ENCODE measurements at places on chromosomes 5 and 9. TPM values are rescaled to one million over a fixed set of nuclear protein-coding genes. Genes with fewer than 3 reads are reported as not detected.

MEIKIN gene
- total RNA-seq, result not detected

PTPN3 gene
- 7.3 TPM for total RNA-seq

IRX2 gene
- total RNA-seq, result not detected

RARS1 gene
- 210 TPM for total RNA-seq

MEGF10 gene
- total RNA-seq, result 0.71 TPM

STPG3 gene
- total RNA-seq, result not detected

FGF10 gene
- total RNA-seq, result not detected

SLC25A2 gene
- total RNA-seq, result 0.05 TPM

NUTM2G gene
- total RNA-seq, result not detected

FCN1 gene
- not detected for total RNA-seq

PDGFRB gene
- 23.5 TPM for total RNA-seq

- DNase-seq, result no peak
These were observed 637.6 kb upstream of the SGCD start for GRCh38 chr5:155689406-155689805.

DNA sequence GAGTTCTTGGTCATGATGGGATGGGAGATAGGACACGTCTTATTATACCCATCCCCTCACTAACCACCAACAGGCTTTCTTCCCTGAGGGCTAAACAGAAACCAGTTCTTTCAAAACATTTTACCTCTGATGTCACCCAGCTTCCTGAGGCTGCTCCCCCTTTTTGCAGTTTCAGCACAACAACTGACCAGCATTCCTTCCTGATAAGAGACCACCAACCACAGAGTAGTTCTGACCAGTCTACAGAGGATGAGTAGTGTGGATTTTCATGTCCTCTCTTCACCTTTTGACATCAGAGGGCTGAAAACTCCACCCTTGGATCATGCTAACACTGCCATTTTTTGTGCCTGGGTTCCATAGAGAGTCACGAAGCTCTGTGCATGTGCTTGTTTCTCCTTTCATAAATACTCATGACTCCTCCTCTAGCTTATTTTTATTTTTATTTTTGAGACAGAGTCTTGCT lies 82.6 kb downstream of the OSTF1 start:
- DNase-seq, result peak; percentile 98

GRCh38 chr5:134445856-134446818 lies 34.5 kb upstream of the CDKN2AIPNL start:
- no peak for DNase-seq

GRCh38 chr5:178984145-178985072 lies 10.7 kb downstream of the GRM6 start:
- DNase-seq, result no peak

GRCh38 chr5:123482258-123482657 lies 29.7 kb upstream of the CSNK1G3 start:
- DNase-seq, result no peak

DNA sequence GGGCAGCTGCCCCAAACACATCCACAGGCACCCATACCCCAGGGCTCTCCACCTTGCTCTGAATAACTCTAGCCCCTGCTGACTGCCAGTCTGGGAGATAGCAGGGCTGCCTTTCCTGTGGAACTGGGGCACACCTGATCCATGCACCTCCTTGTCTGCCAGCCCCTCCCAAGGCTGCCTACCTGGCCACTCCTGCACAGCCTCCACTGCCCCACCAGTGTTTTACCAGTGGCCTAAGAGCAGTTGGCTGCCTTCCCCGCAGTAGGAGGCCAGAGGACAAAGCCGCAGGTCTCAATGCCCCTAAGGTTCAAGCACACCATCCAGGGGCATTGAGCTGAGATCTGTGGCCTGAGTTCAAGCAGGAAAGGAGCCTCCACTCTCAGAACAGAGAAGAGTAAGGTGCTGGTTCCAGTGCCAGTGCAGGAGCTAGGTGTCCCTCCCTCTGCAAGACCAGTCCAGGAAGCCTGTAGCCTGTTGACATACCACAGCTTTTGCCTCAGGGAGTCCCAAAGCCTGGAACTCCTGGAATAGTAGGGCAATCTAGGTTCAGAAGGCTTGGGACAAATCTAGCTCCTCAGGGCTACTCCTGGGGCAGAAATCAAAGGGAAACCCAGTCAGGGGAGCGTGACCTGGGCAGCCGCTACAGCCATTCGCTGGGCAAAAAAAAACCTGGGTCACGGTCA lies 514.5 kb upstream of the PTGER4 start:
- peak; percentile 24 for DNase-seq

GRCh38 chr9:83382421-83382820 lies 155.8 kb downstream of the FRMD3 start:
- peak; percentile 28 for DNase-seq

DNA sequence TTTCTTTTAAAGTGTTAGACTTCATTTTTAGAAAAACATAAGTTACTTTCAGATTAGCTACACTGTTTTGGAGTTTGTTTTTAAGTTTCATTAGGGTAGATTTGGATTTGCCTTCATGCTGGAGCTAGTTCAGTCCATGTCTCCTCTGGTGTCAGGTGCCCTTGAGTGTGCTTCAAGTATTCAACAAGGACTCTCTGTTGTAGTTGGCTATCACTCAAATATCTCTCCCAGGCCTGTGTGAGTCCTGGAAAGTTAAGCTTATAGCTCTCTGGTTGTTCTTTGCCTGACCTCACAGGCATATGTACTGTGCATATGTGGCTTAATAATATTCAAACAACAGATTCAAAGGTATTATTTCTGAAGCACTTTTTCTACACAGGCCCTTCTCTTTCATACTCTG lies 45.4 kb downstream of the PTBP3 start:
- no peak for DNase-seq

DNA sequence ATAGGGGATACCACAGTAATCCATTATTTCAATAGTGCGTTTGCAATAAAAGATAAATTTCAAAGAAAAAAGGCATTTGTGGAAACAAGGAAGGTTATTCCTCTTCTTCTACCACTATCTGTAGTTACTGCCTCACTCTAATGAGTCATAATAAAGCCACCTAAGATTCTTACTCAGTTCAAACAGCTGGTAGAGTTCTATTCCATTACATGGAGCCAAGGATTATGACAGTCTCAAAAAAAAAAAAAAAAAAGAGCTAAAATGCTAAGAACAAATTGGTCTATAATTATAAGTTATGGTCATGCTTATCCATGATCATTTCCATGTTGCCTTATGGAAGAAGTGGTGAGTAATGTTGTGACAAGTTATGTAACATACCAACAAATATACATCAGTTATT lies 46.3 kb downstream of the DENND1A start:
- DNase-seq, result peak; percentile 12

DNA sequence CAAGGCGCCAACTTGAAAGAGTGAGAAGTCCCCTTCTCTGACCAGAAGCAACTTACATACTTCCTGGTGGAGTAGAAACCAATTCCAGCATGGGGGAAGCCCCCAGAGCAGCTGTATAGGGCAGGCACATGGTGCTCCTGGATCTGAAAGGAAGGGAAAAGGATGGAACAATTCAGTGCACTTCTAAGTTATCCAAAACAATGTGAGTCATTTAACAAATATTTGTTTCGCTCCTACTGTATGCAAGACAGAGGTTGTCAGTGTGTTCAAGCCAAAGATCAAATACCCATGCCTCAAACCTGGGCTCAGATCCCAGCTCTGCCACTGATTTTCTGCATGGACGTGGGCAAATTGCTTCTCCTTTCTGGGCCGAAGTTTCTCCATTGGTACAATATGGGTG lies 67.1 kb downstream of the LHX2 start:
- peak; percentile 90 for DNase-seq

DNA sequence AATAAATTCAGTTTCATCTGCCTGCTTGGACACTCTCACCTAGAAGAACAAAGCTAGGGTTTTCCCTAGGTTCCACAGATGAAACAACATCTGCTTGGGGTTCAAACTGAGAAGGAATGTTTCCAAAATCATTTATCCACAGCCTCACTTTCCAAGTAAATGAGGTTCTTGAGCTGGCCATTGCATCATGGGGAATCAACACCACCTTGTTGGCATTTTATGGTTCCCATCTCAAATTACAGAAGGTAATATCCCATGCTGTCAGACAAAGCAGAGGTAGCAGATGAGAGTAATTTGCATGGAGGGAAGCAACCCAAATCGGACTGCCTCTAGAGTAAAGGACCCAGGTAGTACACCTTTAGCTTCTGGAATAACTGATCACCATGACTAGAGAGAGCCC lies 10.5 kb upstream of the NR4A3 start:
- DNase-seq, result no peak

GRCh38 chr5:174708476-174709207 lies 15.7 kb upstream of the MSX2 start:
- DNase-seq, result no peak

GRCh38 chr9:136093995-136094881 lies 851 bp downstream of the NACC2 start:
- no peak for DNase-seq

DNA sequence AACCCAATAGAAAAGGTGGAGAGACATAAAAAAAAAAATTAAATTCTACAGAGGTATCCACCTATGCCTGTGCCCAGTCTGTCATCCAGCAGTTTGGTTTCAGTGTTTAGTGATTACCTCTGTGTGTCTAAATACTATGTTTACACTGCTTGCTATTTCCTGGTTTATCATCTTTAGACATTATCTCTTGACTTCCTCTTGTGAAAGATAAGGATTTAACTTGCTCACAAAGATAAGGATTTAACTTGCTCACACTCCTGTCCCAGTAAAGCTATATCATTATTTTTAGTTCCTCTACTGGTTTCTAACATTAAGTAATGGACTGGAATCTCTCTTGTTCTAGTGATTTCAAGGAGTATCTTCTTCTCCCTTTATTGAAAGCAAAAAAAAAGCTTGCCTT lies 53.9 kb upstream of the ZFR start:
- no peak for DNase-seq

GRCh38 chr5:173714551-173715428 lies 98.3 kb upstream of the BOD1 start:
- DNase-seq, result peak; percentile 93

DNA sequence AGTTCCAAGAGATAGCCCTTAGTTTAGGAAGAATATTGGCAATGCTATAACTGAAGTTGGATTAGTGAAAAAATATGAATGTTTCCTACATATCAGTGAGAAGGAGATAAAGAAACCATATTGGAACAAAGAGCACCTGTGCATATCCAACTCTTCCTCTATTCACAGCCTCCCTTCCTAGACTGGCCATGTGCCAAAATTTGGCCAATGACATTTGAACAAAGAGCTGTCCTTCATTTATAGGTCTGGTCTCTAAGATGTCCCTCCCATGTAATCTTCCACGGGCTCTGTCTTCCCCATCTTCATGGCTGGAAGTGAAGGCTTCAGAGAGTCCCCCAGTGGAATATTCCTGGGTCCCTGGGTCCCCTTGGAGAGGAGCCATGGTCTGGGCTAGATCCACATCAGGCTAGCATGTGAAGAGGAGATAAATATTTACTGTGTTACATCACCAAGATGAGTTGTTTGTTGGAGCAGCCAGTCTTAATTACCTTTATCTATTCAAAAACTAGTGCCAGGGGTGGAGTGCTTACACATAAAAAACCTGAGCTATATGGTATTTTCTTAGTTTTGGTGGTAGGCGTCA lies 190.0 kb upstream of the S1PR3 start:
- DNase-seq, result no peak

GRCh38 chr5:141155540-141156374 lies 5.9 kb downstream of the PCDHB6 start:
- peak; percentile 61 for DNase-seq

DNA sequence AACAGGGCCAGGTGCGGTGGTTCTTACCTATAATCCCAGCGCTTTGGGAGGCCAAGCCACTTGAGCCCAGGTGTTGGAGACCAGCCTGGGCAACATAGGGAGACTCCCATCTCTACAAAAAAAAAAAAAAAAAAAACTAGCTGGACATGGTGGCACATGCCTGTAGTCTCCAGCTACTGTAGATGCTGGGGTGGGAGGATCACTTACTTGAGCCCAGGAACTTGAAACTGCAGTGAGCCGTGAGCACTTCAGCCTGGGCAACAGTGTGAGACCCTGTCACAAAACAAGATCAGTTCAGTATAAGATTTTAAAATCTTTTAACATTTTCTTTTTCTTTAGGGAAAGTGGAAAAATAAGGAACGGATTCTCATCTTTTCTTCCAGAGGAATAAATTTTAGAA lies 2.5 kb downstream of the BRIX1 start:
- no peak for DNase-seq

DNA sequence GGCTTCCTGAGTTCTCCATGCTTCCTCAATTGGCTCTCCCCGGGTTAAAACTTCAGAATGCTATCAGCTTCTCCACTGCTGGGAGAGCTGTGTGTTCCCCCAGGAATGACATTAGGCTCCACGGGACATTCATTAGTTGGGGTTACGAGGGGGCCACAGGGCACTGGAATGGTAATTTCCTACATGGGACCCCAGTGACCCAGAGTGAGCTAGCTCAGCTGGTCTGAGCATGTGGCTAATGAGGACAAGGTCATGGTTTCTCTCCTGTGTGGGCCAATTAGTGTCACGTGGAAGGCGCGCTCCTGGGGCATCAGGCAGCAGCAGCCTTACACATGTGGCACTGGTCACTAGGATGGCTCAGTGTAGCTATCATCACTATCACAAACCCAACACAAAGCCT lies 21.0 kb downstream of the LSM11 start:
- no peak for DNase-seq

DNA sequence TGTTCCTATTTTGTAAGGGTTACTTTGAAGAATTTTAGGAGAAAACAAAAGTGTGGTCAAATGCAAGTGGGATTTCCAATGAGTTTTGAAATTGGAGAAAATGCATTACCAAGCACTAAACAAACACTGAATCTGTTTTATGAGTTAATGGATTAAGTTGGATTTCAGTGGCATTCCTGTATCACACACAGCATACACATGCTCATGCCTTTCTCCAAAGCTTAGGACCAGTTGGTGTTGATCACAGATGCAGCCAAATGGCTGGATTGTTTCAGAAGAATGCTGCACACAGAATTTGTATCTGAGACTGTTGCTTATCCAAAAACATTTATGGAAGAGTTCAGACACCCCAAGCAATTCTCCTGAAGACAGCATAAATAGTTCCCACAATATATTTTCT lies 611.1 kb downstream of the ACTL7B start:
- DNase-seq, result no peak

- no peak for DNase-seq
These were observed 395.9 kb upstream of the CDH9 start for GRCh38 chr5:27434335-27434734.

DNA sequence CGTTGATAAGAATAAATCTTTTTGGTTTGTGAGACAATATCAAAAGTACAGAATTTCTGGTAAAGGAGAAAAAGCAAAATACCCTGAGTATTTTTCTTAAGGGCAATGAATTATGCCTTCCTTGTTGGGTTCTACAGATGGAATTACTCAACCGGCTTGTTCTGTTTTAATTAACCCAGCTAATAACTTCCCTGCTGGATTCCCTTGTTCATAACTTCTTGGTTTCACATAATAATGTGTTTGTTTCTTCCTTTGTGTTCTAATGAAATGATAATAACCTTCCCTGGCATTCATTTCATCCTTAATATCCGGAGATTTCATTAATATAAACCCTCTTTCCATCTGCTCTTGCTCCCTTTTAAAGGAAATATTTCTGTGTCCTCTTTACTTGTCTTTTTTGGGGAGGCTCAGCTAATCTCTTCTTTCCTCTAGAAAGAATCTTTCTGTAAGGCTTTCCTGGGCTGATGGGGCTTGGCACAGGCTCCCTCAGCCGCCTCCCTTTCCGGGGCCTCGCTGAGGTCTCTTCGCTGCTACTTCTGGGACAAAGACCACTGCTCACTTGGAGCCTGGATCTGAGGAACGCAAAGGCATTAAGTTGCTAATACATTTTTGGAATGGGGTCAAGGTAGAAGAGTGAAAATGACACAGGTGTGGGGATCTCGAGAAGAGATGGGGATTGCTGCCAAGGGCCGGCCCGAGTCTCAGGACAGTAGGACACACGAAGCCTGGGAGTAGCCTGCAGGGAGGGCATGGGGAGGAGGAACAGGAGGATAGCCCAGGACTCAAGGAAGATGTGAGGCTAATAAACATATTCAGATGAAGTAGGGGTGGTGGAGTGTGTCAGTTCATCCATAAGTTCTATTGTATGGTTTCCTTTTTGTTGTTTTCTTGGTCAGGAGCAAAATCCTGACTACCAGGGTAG lies 118.5 kb downstream of the NRG2 start:
- DNase-seq, result no peak
